ENCODE measurements at places on chromosomes 16 and 17.
A peak's percentile ranks its signal among the peaks of the same experiment; 100 is the strongest.

- H3K36me3 ChIP-seq, result no peaks in the 10 kb centered on the region
- no peak for DNase-seq
- H3K4me3 ChIP-seq, result peak overlapping the region; percentile 61
- H3K4me1 ChIP-seq, result no peaks in the 10 kb centered on the region
Measured at GRCh38 chr16:2884041-2884451, 1.0 kb downstream of the FLYWCH2 start.

DNA sequence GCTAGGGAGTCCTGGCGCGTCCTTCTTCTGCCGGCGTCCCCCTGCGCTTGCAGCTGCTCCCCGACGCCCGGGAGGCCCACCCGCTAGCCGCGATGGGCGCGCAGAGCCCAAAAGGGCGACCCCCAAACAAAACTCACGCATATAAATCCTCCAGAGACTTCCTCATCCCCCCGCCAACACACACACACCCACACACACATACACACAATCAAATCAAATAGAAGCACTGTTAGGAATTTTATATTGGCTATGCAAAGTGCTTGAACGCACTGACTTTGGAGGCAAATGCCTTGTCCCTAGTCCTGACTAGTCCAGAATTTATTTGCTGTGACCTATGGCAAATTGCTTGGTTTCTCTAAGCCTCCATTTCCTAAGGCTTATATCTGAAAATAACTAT lies 23.8 kb upstream of the CRYM start:
- peak overlapping the region; percentile 66 for H3K27ac ChIP-seq
- peak overlapping the region; percentile 75 for H3K4me3 ChIP-seq
- DNase-seq, result no peak
- no peaks in the 10 kb centered on the region for H3K36me3 ChIP-seq
- H3K4me1 ChIP-seq, result peaks cover 4% of the 10 kb centered on the region

GRCh38 chr16:84652566-84652965 lies 4.3 kb downstream of the KLHL36 start:
- no peak overlapping the region for H3K4me3 ChIP-seq
- DNase-seq, result no peak
- H3K36me3 ChIP-seq, result peaks cover 37% of the 10 kb centered on the region
- peaks cover 17% of the 10 kb centered on the region for H3K4me1 ChIP-seq

- H3K4me3 ChIP-seq, result no peak overlapping the region
- H3K27ac ChIP-seq, result no peak overlapping the region
- no peaks in the 10 kb centered on the region for H3K36me3 ChIP-seq
- DNase-seq, result no peak
- peaks cover under 1% of the 10 kb centered on the region for H3K4me1 ChIP-seq
- no peaks in the 10 kb centered on the region for H3K27me3 ChIP-seq
Measured at GRCh38 chr17:73172252-73172651, 7.4 kb downstream of the SSTR2 start.

DNA sequence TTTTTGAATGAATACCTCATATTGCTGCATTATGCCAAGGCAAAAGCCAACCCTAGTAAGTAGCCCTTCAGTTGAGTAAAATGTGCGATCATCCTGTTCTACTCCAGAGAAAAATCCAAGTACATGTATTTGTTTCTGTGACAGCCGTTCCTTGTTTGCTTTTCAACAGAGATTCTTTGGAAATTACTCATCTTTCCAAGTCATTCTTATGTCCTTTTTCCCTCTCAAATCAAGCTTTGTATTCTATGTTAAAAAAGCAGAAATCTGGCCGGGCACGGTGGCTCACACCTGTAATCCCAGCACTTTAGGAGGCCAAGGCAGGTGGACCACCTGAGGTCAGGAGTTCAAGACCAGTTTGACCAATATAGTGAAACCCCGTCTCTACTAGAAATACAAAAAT lies 112.9 kb upstream of the HAS3 start:
- DNase-seq, result no peak
- H3K4me1 ChIP-seq, result peaks cover 8% of the 10 kb centered on the region
- no peaks in the 10 kb centered on the region for H3K36me3 ChIP-seq
- no peak overlapping the region for H3K4me3 ChIP-seq

DNA sequence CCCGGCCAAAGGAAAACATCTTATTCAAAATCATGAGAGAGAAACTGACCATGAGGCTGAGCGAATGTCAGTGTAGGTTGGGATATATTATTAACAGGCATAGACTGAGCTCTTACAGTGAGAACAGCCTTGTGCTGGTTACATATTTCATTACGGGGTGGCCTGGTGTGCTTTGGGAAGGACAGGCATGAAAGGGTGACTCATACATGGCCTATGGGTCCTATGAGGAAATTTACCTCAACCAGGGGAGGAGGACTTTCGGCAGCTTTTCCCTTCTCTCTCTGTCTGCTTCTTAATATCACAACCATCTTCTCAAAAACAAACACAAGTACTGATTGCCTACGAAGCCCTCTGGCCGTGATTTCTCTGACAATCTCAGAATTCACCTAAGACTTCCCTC lies 579.1 kb downstream of the CDH13 start:
- no peaks in the 10 kb centered on the region for H3K36me3 ChIP-seq
- H3K27me3 ChIP-seq, result no peaks in the 10 kb centered on the region
- no peaks in the 10 kb centered on the region for H3K4me1 ChIP-seq
- DNase-seq, result no peak
- no peak overlapping the region for H3K4me3 ChIP-seq

- H3K4me1 ChIP-seq, result no peaks in the 10 kb centered on the region
- no peak for DNase-seq
- H3K4me3 ChIP-seq, result no peak overlapping the region
- no peaks in the 10 kb centered on the region for H3K27me3 ChIP-seq
Measured at GRCh38 chr16:46762583-46762982, 14.4 kb upstream of the MYLK3 start.

DNA sequence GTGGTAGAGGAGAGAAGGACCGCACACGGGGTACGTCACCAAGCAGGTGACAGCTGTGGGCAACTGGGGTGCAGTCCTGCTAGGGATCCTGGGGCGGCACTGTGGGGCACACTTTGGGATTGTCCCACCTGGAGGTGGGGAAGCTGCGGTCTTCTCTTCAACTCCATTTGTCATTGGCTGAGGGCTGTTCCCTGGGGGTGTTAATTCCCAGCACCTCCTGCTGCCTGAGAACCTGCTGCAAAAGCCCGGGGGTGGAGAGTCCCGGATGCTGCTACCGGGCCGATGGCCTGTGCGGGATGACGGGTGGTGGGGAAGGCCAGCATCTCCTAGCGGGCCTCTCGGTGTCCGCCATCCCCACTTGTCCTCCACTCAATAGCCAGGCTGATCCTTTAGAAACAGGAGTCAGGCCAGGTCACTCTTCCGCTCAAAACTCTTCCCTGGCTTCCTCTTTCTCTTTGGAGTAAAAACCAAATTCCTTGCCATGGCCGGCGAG lies 100.2 kb downstream of the CYLD start:
- H3K27me3 ChIP-seq, result no peaks in the 10 kb centered on the region
- no peak for DNase-seq
- no peaks in the 10 kb centered on the region for H3K4me1 ChIP-seq
- H3K27ac ChIP-seq, result no peak overlapping the region
- H3K4me3 ChIP-seq, result no peak overlapping the region
- H3K36me3 ChIP-seq, result no peaks in the 10 kb centered on the region

DNA sequence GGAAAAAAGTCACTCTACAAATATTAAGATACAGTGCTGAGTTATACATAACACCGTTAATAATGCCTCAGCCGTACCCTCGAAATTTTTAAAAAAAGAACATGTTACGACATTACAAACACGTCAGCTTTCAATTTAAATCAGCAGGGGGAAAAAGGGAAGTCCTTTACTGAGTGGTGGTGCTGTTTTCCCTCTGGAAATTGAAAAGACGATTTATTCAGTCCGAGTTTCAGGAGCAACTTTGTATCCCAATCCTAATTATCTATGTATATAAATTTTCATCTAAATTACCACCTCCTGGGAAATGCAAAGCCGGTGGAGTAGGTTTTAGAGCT lies 1.3 kb downstream of the NETO2 start:
- no peak for DNase-seq
- peaks cover 14% of the 10 kb centered on the region for H3K4me1 ChIP-seq
- H3K4me3 ChIP-seq, result peak overlapping the region; percentile 66
- no peaks in the 10 kb centered on the region for H3K27me3 ChIP-seq
- no peaks in the 10 kb centered on the region for H3K36me3 ChIP-seq

DNA sequence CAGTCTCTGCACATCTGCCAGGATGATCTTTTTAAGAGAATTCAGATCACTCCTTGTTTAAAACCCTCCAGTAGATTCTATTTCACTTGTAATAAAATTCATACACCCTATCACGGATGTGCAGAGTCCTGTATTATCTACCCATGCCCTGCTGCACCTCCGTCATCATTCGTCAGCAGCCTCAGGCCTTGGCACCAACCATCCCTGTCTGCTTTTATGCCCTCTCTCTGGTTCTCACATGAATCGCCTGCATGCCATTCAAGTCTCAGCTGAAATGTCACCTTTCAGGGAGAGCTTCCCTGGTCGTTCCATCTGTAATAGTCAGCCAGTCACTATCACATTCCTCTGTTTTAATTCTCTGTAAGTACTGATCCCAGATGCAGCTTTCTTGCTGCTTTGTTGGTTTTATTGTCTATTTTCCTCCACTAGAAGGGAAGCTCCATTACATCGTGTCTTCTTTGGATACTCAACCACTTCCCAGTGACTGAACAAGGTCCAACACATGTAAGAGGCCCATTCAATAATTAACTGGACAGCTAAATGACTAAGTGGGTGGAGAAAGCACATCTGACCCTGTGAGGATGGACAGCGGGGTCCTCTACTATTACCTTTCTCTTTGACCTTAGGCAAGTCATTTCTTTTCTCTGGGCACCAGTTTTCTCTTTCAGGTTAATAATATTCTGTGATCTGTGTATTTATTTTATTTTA lies 81.2 kb upstream of the GOT2 start:
- H3K27ac ChIP-seq, result no peak overlapping the region
- no peaks in the 10 kb centered on the region for H3K36me3 ChIP-seq
- no peaks in the 10 kb centered on the region for H3K4me1 ChIP-seq
- H3K4me3 ChIP-seq, result no peak overlapping the region
- DNase-seq, result no peak
- H3K27me3 ChIP-seq, result no peaks in the 10 kb centered on the region

DNA sequence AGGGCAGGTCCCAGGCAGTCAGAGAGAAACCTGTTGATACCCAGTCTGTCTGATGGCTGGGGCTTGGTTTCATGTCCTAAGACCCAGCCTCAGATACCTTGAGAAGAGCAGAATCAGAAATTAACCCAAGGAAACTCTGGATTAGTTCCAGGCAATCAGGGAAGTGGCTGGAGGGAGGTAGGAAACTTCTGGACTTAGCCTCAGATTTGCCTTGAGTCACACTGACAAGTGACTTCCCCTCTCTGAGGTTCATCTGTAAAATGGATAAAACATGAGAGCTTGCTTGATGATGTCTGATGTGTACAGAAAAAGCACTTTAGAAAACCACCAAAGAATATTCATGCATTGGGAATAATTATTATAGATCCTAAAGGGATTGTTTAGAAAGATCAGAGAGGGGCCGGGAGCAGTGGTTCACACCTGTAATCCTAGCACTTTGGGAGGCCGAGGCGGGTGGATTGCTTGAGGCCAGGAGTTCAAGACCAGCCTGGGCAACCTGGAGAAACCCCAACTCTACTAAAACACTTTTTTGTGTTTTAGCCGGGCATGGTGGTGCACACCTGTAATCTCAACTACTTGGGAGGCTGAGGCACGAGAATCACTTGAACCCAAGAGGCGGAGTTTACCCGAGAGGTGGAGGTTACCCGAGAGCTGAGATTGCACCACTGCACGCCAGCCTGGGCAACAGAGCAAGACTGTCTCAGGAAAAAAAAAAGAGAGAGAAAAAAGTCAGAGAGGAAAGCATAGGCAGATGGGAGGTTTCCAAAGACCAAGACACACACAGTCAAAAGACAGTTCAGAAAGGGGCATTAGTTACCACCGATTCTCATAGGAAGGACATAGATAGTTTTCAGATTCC lies 3.8 kb downstream of the CIITA start:
- no peak for DNase-seq
- H3K27me3 ChIP-seq, result no peaks in the 10 kb centered on the region
- H3K4me3 ChIP-seq, result no peak overlapping the region
- H3K36me3 ChIP-seq, result no peaks in the 10 kb centered on the region

- no peaks in the 10 kb centered on the region for H3K27me3 ChIP-seq
- DNase-seq, result no peak
- H3K4me3 ChIP-seq, result no peak overlapping the region
- no peaks in the 10 kb centered on the region for H3K36me3 ChIP-seq
- H3K27ac ChIP-seq, result no peak overlapping the region
Measured at GRCh38 chr17:45751466-45751865, 32.7 kb upstream of the CRHR1 start.

DNA sequence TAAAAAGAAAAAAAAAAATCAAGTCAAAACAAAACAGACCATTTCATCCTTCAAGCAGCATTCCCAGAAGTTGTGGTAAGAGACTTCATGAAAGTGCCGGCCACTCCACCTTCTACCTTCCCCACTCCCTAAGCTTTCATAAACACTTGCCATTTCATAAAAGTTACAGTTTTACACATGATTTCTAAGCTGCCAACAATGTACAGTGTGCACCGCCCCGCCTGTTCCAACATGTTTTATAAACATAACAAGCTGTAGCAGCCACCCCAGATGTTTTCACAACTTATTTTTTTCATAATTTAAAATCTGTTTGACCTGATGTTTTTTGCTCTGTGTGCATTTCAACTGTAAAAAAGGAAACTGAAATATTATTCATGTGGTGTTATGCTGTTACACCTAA lies 608.1 kb downstream of the TOX3 start:
- H3K4me1 ChIP-seq, result no peaks in the 10 kb centered on the region
- DNase-seq, result no peak
- H3K36me3 ChIP-seq, result no peaks in the 10 kb centered on the region
- H3K27ac ChIP-seq, result no peak overlapping the region
- no peak overlapping the region for H3K4me3 ChIP-seq

GRCh38 chr16:3792472-3793012 lies 75.2 kb upstream of the TRAP1 start:
- DNase-seq, result no peak
- H3K4me3 ChIP-seq, result no peak overlapping the region
- no peak overlapping the region for H3K27ac ChIP-seq
- peaks cover 5% of the 10 kb centered on the region for H3K4me1 ChIP-seq
- H3K27me3 ChIP-seq, result no peaks in the 10 kb centered on the region
- H3K36me3 ChIP-seq, result no peaks in the 10 kb centered on the region

DNA sequence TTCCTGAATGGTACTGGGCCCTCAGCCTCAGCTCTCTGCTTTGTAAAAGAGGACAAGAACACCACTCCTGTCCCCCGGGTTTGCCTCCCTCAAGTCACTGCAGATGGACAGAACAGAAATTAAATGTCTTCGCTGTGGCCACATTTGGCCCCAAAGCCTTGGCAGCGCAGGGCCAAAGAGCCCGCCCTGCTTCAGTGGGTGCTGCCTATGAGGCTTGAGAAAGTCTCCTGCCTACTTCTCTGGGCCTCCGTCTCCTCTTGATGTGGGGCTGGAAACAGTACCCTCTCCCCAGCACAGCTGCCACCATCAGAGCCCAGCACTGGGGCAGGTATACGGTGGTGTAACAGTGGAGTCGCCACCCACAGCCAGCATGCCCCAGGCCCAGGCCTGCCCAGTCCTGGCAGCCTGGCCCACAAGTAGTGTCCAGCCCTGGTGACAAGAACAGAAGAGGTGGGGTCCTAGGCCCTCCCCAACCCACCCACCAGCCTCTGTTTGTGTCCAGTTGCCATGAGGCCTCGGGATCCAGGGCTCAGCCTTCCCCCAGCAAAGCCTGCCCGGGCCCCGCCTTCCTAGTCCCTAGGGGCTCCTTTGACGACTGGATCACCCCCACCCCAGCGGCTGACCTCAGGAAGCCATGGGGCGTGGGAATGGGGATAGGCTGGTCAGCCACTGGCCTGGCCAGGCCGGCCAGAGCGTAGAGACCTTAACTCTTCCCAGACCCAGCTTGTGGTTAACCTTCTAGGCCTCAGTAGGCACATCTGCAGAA lies 3.9 kb upstream of the TPPP3 start:
- H3K36me3 ChIP-seq, result no peaks in the 10 kb centered on the region
- H3K27me3 ChIP-seq, result no peaks in the 10 kb centered on the region
- H3K4me3 ChIP-seq, result no peak overlapping the region
- DNase-seq, result no peak
- no peak overlapping the region for H3K27ac ChIP-seq
